ENCODE measurements at places on chromosomes 11 and 22.

DNA sequence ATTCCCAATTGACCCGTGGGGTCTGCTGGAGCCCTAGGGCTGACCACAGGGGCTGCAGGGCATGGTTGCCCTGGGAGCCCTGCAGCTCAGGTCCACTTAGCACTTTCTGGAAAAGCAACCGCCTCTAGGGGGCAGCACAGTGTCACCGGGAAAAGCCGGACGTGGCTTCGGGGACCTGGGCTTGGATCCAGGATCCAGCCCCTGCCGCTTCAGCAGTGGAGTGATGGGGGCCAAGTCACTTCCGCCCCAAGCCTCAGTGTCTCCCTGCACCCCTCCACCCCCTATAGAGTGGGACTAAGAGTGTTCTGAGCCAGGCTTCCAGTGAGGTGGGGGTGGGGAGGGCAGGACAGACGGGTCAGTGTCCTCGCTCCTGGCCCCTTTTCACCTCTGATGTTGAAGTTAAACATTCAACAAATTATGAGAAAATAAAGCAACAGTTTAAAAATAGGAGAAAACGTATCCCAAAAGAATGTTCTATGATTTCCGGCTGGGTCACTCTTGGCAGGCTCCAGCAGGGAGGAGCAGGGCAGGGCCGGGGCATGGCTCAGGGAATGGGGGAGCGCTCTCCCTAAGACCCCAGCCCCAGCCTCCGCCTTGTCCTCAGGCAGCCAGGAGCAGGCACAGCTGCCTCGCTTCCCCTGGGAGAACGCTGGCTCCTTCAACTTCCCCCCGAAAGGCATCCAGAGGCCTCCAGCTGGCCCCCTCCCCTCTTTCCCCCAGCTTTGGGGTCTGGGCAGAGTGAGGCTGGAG, 96.5 kb upstream of the FGF3 start:
- DNase-seq = peak; percentile 17

DNA sequence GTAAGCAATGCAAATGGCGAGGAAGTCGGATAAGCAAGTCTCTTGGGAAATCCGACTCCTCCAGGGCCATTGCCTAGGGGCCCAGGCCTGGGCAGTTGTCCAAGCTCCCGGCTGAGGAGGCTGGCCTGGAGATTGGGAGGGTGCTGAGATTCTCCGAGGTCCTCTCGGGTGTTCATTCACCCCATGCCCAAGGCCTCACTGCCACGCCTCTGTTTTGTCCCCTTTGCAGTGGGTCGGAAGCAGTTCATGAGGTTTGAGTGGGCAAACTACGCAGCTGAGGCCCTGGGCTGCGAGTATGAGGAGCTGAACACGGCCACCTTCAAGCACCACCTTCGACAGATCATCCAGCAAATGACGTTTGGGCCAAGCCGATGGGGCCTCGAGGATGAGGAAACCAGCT, 81.3 kb downstream of the MYO18B start:
- DNase-seq = no peak

GRCh38 chr22:24402460-24403192, 24.8 kb upstream of the ADORA2A start:
- DNase-seq = no peak

DNA sequence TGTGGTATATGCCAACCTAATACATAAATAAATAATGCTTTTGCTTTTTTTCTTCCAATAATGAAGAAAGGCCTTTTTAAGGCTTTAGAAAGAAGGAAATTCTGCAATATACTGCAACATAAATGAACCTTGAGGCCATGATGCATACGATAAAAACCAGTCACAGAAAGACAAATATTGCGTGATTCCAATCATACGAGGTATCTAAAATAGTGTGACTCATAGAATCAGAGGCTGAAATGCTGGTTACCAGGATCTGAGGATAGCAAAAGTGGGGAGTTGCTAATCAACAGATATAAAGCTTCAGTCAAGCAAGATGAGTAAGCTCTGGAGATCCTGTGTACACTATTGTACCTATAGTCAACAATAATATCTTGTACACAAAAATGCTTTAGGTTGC, 24.2 kb downstream of the MS4A6A start:
- DNase-seq = no peak

- DNase-seq = no peak
These were observed 2.2 kb downstream of the SLC3A2 start for GRCh38 chr11:62882788-62883501.

DNA sequence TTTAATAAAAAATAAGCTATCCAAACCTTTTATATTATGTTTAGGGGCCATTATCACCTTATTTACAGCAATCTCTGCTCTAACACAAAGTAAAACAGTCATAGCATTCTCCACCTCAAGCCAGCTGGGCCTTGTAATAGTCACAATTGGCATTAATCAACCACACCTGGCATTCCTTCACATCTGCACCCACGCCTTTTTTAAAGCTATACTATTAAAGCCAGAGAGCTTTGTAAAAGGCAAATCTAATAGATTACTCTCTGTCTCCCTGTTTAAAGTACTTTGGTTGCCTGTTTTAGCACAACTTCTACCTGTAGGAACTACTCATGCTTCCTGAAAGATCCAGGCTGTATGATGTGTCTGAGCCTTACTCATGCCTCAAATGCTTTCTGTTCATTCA, 113.1 kb downstream of the CSNK2A3 start:
- DNase-seq = no peak

GRCh38 chr11:95066716-95067038, at the start of gene SRSF8:
SRSF8 (plus strand) TSS chr11:95066919; CDS start chr11:95067227, 308 bp downstream.
- no peak for DNase-seq

DNA sequence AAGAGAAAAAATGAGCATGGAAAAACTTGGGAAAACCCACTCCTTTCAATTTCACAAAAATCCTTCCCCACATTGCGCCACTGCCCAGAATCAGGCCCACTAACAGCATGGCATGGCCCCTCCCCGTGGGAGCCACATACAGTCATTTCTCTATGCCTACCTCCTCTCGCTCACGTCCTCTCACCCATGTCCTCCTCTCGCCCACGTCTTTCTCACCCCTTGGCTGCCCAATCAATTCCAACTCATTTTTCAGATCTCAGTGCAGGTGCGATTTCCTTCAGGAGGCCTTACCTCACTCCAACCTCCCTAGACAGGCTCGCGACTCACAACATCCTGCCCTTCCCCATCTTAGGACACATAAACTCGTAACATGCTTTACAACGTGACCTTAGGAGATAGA, 229.2 kb downstream of the CADM1 start:
- no peak for DNase-seq

DNA sequence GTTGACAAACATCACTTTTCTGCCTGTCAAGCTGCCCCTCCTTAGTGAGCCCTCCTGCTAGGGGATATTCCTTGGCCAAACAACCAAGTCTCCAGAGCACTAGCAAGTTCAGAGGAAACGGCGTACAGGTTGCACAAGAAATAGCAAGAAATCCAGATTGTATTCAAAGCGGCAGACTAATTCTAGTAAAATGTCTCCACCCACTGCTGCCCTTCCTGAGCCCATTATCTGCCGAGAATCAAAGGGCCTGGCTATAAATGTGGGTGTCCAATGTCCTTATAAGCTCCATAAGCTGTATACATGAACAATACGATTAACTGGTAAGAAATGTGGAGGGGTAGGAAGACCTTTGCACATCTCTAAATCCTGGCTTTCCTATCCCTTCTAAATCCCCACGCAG, 44.0 kb upstream of the AKIP1 start:
- no peak for DNase-seq

GRCh38 chr11:4455419-4455818, 6.3 kb downstream of the OR52K2 start:
- DNase-seq = no peak

DNA sequence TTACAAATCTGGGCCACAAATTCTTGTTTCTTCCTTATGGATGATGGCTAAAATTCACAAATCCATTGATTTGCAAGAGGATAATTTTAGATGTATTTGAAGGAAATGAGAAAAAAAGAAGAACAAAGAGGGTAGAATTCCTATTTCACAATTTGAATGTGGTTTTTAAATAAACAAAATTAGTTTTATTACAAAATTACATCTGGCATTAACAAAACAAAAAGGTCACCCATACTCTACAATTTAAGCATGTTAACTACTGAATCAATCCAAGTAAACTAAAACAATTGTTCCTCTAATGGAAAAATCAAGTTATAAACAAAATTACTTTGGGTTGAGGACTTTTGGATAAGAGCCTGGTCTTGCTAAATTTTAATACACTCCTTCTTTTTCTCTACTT, 242.0 kb downstream of the METTL15 start:
- DNase-seq = no peak

- no peak for DNase-seq
These were observed 1.3 kb upstream of the CLDN25 start for GRCh38 chr11:113778111-113778910.

- DNase-seq = no peak
These were observed 1511.2 kb downstream of the FAM181B start for GRCh38 chr11:81222491-81222890.

DNA sequence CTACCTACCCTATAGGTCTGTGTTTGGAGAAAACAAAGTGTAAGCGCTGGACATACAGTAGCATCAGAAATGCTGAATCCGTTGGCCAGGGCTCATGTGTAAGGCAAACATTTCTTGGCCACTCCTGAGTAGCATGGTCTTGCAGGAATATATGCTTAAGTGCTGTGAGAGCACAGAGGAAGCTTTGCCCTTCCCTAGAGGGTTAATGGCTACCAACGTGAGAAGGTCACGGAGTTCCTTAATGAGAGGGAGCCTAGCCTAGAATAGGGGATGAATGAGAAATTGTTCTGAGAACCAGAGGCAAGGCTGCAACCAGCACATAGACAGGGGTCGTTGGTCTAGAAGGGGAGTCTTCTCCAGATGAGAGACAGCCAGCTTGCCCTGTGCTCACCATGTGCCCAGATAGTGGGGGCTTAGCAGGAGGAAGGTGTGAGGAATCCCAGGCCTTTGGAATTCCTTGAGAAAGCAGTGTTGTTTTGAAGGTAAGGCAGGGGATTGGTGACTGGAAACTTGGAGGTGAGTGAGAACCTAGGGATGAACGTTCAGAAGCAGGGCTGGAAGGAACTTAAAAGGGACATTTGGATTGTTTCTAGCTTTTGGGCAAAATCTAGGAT, 29.5 kb downstream of the RCOR2 start:
- DNase-seq = no peak

GRCh38 chr11:13674799-13675509, 6.5 kb downstream of the FAR1 start:
- no peak for DNase-seq

GRCh38 chr11:5488798-5489399, 414 bp downstream of the OR52D1 start:
- DNase-seq = no peak

- DNase-seq = no peak
These were observed 349 bp downstream of the TSSC4 start for GRCh38 chr11:2400762-2401435.

DNA sequence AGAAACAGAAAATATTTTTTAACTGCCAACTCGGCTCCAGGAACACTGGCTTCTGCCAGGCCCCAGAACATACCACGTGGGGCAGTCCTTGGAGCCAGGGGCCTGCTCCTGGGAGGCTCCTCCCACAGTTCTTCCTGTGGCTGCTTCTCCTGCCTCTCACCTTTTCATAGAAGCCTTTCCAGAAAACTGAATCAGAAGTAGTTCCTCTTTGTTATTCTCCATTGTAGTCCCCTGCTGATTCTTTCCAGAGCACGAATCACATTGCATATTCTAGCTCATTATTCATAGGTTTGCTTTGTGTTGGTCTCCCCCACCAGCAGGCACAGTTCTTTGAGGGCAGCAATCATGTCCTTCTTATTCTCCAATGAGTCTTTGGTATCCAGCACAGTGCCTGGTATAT, 106.0 kb downstream of the EFCAB6 start:
- DNase-seq = no peak

- no peak for DNase-seq
These were observed 21.5 kb upstream of the CHKA start for GRCh38 chr11:68142441-68143309.

DNA sequence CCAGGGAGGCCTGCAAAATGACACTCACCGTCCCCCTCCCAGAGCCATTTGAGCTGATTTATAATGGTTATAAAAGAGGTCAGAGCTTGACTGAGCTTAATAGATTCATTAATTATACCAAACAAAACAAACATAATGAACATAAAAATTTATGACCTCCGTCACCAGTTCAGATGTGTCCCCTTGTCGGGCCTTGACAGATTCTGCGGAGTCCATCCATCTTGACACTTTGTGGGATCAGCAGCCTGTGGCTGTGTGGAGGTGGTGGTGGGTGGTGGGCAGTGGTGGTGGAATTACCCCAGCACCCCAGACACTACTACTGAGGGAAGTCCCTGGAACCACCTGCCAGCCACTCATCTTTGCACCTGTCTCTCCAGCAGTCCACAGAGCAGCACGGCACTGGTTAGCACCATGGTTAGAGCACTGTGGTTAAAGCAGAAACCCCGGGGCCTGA, 83.5 kb downstream of the DSCAML1 start:
- no peak for DNase-seq

GRCh38 chr11:1470681-1471611, 15.6 kb downstream of the MOB2 start:
- DNase-seq = no peak

GRCh38 chr11:113587308-113587739, 112.1 kb upstream of the DRD2 start:
- no peak for DNase-seq

GRCh38 chr11:33557201-33557600, 143.4 kb downstream of the C11orf91 start:
- DNase-seq = no peak

DNA sequence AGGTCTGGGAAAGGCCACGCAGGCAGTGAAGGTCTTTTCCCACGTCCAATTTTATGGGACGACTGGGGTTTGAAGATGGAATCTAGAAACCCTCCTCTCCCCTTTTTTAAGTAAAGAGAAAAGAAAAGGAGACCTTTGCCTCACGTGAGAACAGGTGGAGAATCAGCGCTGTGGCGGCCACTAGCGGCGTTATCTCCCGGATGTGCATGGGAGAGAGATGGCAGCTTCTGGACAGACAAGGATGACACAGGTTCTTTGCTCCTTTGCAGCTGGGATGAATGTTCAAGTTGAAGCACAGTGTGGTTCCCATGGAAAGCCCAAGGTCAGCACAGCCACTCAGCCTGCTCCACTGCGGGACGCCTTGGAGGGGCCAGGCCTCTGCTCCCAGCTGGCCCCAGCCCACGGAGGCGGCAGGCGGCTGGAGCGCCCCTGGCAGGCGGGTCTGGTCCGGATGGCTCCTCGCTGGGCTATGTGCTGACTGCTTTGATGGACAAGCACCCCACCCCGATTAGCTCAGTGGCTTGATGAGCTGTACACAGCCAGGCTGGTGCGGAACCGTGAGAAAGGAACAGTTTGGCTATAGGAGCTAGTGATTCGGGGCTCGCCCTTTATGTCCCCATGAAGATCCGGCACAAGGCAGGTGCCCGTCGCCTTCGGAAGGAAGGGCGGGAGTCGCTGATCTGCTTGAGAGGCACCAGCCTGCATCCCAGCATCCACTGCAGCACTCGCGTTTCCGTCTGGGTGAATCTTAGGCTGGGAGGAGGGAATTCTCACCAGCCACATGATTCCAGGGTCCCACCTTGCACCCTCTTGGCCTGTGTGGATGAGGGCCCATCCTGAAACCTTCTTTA, 14.5 kb upstream of the BID start:
- DNase-seq = no peak

GRCh38 chr11:134332782-134333181, 994 bp downstream of the GLB1L2 start:
- no peak for DNase-seq
